Left forelimb (tissue), 1 donor: ENCODE measurements at places on chromosomes 1 and 21.

- DNase-seq = no peak
Observed at GRCh38 chr1:172824209-172824608, 165.3 kb downstream of the FASLG start.

DNA sequence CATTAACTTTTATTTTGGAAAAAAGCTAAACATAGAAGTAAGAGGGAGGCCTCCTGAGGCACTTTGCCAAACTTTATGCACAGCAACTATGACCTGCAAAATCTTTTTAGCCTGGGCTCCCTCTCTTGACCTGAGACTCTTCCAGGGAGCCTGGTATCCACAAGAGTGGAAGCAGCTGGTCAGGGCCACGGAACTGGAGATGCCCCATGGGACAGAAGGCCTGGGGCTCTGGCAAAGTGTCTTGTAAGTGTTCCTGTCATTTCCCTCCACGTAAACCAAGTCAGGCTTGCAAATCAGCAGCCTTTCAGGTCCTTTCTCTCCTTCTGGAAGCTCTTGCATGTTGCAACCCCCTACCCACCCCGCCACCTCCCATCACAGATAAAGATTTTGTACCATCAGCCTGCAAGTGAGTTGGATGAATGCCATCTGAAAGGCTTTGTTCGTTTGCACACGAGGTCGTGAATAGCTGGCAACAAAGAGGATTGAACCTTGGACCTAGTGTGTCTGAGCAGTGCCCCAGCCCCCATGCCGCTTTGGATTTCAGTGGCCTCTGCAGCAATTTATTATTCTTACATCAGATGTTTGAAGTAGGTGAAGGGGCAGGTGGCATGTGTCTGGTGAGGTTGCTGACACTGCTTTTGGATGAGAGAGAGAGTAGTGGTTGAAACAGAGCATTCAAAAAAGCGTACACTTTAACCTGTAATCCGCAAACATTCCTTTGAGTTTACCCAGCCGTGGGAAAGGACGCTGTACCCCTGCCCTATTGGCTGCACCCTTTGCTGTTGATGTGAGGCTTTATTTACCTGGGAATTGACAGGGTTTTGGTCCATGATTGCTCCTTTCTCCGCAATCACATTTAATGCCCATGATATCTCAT lies 91.6 kb downstream of the GALNT2 start:
- no peak for DNase-seq

GRCh38 chr1:175487956-175488355 lies 255.4 kb downstream of the TNR start:
- no peak for DNase-seq

- DNase-seq = no peak
Observed at GRCh38 chr1:48677306-48678287, 99.1 kb downstream of the BEND5 start.
